ENCODE measurements at places on chromosomes 12 and 14.

DNA sequence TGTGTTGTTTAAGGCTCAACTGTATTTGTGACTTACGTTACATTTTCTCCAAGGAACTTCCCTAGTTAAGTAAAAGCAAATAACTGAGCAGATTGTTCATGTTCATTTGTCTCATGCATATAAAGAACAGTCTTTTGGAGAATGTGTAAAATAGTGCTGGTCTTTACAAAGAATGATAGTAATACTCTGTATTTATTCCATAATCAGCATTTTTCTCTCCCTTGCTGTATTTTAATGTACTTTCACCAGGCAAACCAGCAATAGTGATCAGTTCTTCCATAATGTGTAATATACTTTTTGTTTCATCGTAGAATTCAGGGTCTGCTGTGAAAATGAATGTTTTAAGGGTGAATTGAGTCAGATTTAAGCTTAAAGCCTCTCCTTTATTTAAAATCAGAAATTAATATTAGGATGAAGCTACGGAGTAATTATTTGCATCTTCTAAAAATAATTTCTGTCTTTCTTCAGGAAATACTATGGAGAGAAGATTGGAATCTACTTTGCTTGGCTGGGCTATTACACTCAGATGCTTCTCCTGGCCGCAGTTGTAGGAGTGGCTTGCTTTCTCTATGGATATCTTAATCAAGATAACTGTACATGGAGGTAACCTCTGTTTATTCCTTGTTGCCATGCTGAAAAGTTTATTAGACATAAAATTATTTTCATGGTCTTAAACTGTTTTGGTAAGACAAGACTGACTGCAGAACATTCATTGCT lies 141.1 kb downstream of the ANO6 start:
- DNase-seq: no peak

GRCh38 chr12:11838403-11838802 lies 188.9 kb downstream of the ETV6 start:
- DNase-seq: no peak

GRCh38 chr12:101596172-101596571 lies 1.4 kb downstream of the MYBPC1 start:
- no peak for DNase-seq

- DNase-seq: no peak
Measured at GRCh38 chr12:68591734-68592418, 18.8 kb upstream of the RAP1B start.

DNA sequence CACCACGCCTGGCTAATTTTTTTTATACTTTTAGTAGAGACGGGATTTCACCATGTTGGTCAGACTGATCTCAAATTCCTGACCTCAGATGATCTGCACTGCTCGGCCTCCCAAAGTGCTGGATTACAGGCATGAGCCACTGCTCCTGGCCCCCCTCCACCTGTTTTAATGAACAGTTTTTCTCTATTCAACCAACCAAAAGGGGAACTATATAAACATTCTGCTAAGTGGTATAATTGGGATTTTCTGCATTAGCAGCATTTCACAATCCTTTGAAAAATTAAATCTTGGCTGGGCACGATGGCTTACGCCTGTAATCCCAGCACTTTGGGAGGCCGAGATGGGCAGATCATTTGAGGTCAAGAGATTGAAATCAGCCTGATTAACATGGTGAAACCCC lies 44.8 kb downstream of the KNTC1 start:
- no peak for DNase-seq

GRCh38 chr12:65278576-65279368 lies at the start of gene MSRB3:
Gene MSRB3 (plus strand): TSS chr12:65278683. CDS start chr12:65308580, 29,897 bp downstream.
- DNase-seq: no peak

- DNase-seq: no peak
Measured at GRCh38 chr12:124281309-124281708, 13.6 kb upstream of the RFLNA start.

DNA sequence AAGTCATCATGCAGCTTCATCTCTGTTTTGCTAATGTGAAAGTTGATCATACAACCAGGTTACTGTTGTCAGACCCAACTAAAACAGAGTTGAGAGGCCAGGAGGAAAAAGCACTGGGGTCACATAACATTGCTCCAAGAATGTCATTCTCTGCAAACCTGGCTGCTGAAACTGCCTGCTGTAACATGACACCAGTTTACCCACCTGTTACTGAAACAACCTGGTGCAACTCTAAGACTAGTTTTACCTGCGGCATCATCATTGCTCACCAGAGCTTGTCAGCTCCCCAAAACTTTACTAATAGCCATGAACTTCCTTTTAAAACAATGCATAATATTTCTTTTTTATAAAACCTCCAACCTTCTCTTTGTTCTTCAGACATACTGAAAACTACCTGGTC lies 30.7 kb upstream of the DEGS2 start:
- DNase-seq: no peak

DNA sequence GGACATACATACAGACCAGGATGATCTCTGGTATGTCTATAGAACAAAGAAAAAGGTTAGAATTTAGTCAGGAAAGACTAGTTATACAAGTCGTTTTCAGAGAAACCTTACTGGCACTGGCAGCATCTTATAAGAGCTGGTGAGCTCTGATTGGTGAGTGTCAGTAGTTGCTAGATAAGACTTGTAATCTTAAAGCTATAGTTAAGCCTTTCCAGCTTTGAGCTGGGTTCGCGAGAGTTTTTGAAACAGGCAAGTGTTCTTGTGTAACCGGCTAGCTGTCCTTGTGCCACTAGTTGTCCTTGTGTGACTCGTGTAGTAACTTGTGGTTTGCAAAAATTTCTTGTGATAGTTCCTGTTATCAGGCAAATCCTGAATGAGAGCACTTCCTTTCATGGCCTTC lies 740.9 kb downstream of the GALC start:
- DNase-seq: no peak

DNA sequence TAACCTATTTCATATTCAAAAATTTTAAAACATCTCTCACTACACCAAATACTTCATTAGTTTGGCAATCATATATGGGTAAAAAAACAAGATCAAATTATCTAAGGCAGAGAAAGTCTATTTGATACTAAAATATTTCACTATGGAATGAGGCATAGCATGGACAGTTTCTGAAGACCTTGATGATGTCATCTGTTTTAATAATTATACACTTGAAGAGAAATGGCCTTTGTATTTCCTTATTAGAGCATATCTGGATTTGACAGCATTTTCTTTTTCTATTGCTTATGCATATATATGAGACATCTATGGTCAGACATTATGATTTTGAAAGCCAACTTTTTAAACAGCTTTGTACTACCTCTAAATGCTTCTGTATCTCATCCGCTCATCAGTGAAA lies 88.6 kb downstream of the DDHD1 start:
- no peak for DNase-seq

DNA sequence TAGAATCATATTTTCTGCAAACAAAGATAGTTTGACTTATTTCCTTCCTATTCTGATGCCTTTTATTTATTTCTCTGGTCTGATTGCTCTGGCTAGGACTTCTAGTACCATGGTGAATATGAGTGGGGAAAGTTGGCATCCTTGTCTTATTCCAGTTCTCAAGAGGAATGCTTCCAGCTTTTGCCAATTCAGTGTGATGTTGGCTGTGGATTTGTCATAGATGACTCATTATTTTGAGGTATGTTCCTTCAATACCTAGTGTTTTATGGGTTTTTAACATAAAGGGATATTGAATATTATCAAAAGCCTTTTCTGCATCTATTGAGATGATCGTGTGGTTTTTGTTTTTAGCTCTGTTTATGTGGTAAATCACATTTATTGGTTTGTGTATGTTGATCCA lies 139.4 kb upstream of the CNTN1 start:
- no peak for DNase-seq

GRCh38 chr12:27213304-27213703 lies 30.8 kb upstream of the STK38L start:
- DNase-seq: no peak

- no peak for DNase-seq
Measured at GRCh38 chr12:33116284-33116683, 219.7 kb upstream of the PKP2 start.

DNA sequence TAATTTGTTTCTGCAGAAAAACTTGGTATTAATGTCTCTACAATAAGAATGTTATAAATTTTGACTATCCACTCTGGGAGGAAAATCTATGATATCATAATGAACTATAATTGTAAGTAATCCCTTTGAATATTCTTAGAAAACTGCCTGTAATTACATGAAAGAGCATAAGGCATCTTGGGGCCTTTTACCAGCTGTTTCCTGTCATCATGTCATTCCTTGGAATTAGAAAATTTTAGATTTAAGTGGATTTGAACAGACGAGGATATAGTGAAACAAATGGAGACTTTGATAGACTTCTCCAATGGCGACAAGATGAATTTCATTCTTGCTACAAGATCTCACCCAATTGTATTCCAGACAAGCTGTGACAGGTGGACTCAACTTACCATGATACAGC lies 423.4 kb upstream of the FLRT2 start:
- no peak for DNase-seq

GRCh38 chr12:40222247-40222646 lies 2.5 kb upstream of the LRRK2 start:
- DNase-seq: no peak

GRCh38 chr14:42944284-42944683 lies 1337.6 kb downstream of the LRFN5 start:
- DNase-seq: no peak

DNA sequence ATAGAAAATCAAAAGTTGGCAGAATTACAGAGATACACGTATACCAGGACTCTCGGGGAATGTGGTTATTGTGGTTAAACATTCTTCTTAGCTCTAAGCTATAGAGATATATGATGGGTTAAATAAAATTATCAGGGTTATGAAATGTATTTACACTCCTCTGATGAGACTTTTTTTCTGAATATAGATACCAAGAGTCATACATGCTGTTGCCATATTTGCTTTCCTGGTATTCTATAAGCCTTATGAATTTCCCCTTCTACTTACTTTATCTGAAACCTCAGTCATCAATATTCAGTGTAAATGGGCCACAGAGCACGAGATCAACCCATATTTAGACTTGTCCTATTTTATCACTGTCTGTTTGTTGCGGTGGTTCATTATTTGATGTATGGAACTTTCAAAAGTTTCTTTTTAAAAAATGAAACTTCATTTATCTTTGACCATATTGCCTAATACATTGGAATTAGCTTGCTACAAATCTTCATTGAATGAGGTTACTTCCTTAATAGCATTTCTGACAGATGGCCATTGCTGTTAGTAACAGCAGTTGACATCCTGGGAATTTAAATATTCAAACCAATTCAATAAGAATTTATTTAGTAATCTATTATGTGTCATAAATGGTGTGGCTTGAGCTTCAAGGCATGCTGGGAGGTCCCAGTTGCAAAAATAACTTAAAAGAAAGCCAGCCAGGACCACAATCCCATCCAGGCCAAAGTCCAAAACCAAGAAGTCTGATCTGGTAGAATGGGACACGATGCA lies 393.5 kb downstream of the PCNX1 start:
- no peak for DNase-seq

GRCh38 chr14:73879027-73879426 lies 7.6 kb upstream of the ZNF410 start:
- no peak for DNase-seq

DNA sequence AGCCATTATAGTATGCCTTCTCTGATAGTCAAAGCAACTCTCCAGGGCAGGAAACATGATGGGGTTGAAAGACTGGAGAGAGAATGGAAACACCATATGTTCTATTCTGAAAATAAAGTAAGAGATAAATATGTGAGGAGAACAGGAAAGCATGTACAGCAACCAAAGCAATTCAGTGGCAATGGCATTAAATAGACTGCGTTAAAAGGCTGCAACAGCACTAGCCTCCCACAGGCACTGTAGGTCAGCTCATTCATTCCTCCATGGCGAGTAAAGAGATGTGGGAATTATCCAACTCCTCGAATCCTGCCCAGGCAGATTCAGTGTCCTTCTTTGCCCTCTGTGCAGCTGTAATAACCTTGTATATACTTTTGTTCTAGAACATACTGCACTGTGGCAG lies 43.8 kb downstream of the ANO6 start:
- DNase-seq: no peak

DNA sequence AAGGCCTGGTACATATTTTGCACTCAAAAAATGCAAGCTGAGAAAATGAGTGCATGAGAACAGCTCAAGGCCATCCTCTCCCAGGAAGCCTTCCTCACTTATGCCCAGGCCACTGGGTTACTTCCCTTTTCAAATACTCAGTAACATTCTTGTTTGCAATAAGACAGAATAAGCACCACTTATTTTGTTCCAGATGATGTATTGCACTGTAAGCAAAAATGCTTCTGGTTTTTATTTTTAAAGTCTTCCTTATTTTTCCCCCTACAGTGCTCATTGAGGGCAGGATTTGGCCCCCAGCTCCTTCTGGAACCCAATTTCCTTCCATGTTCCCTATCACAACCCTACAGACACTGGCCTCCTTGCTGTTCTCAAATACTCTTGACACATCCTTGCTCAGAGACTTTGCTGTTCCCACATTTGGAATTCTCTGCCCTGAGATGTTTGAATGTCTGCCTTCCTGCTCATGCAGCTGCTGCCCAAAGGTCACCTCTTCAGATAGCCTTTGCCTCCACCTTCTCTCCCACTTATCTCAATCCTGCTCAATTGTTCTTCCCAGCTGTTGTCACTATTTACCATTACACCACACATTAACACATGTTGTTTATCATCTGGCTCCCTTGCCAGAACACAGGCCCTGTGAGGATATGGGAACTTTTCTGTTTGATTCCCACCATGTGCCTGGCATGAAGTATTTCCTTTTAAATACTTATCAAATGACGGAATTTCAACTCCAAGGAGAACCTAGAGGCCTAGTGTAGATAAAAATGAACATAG lies 49.9 kb downstream of the IFNG start:
- no peak for DNase-seq

DNA sequence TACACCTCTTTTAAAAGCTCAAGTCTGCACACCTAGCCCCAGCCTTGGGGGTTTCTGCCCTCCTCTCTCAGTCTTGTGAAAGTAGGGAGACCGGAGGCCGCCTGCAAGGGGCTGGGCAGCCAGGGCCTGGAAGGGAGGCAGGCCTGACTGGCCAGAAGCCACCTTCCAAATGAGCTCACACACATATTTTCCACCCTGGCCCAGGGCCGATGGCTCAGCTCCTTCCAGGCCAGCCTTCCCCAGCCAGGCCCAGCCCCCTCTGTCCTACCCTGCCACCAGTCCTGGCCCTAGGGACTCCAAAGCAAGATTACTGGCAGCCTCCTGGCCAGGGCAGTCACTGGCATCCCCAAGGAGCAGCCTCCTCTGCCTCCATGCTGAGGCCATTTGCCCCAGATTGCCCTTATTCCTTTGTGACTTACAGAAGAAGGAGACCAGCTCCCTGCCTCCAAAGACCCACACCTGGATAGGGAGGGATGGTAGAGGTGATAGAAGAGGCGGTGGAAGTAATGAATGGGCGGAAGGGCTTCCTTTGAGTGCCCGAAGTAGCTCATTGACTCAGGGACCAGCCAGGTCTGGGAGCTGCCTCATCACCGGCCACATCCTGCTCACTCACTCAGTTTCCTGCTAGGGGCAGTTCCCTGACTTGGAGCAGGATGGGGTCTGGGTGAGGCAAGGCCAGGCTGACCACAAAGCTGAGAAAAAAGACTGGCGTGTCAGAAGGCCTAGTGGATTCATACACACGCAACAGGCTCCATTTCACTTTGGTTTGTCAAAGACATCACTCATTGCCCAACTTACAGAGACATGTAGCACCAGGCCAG lies 14.8 kb downstream of the MMP14 start:
- no peak for DNase-seq

- DNase-seq: no peak
Measured at GRCh38 chr14:41022932-41023331, 583.7 kb upstream of the LRFN5 start.

Data from naive thymus-derived CD4-positive, alpha-beta T cell (primary cell).